ENCODE measurements at places on chromosomes 12 and 14.

- DNase-seq: no peak
These were observed 9.7 kb upstream of the TUBA1A start for GRCh38 chr12:49198431-49199155.

- no peak for DNase-seq
These were observed 36.9 kb downstream of the RAD9B start for GRCh38 chr12:110538869-110539622.

DNA sequence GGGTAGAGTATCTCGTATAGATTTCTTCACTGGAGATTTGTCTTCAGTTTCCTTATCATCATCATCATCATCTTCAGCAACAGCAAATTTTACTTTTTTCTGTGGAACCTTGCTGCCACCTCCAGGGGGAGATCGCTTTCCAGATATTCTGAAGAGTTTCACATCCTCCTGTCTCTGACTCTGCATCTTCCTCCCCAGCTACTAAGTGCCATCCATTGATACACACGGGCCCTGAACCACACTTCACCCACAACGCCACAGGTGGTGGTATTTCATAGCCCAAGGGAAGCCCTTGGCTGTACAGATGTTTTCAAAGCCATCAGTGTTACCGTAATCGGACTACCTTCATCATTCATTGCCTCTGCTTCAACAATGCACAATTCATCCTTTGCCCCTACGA lies 82.2 kb downstream of the PPP2R5C start:
- DNase-seq: no peak

GRCh38 chr12:82930301-82930700 lies 243.6 kb downstream of the TMTC2 start:
- no peak for DNase-seq

GRCh38 chr14:69086537-69086936 lies 66.4 kb downstream of the DCAF5 start:
- no peak for DNase-seq

Measured in esophagus squamous epithelium (tissue), 5 donors.